ENCODE measurements at places on chromosomes 11 and 22.

- DNase-seq = no peak
Measured at GRCh38 chr11:45173064-45173463, 26.6 kb downstream of the PRDM11 start.

DNA sequence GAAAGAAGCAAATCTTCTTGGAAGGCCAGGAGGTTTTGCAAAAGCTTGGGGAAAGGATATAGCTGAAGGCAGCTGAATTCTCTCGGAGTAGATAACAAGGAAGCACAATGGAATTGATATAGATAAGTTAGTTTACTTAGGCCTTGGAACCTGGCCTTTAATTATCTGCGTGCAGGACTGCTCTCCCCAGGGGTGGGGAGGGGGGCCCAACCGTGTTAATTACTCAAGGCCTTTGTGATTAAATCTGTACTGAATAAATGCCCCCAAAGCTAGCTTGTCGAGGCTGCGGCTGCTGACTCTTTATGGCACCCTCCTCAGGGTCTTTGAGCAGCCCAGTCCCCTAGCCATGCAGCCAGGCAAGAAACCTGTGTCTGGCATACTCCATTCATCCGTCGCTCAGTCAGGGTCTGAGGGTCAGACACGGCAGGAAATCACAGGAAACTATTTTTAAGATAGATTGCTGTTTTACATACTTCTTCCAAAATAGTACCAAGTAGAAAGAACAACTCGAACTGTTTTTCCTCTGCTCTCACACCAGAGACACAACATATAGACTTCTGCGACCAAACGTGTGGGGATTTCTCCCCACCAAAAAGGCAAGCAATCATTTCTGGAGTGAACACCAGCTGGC, 36.5 kb downstream of the MS4A2 start:
- DNase-seq = no peak

GRCh38 chr11:33976495-33977199, 74.9 kb upstream of the CAPRIN1 start:
- DNase-seq = peak; percentile 73

GRCh38 chr11:102384419-102385079, 37.5 kb downstream of the BIRC2 start:
- DNase-seq = no peak

GRCh38 chr22:27133019-27133431, 475.6 kb downstream of the MIAT start:
- no peak for DNase-seq

DNA sequence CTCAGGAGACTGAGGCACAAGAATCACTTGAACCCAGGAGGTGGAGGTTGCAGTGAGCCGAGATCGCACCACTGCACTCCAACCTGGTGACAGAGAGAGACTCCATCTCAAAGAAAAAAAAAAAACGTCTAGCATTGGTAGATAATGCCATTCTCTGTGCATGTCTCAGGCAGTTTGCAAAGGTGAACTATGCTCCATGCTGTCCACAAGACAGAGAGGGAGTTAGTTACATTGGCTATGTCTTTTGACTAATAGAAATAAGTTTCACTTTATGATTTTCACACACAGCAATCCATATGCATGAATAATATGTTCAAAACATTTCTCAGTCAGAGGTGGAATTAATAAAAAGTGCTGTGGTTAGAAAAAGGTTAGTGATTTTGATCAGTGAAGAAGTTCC, 591.4 kb downstream of the ETS1 start:
- no peak for DNase-seq

DNA sequence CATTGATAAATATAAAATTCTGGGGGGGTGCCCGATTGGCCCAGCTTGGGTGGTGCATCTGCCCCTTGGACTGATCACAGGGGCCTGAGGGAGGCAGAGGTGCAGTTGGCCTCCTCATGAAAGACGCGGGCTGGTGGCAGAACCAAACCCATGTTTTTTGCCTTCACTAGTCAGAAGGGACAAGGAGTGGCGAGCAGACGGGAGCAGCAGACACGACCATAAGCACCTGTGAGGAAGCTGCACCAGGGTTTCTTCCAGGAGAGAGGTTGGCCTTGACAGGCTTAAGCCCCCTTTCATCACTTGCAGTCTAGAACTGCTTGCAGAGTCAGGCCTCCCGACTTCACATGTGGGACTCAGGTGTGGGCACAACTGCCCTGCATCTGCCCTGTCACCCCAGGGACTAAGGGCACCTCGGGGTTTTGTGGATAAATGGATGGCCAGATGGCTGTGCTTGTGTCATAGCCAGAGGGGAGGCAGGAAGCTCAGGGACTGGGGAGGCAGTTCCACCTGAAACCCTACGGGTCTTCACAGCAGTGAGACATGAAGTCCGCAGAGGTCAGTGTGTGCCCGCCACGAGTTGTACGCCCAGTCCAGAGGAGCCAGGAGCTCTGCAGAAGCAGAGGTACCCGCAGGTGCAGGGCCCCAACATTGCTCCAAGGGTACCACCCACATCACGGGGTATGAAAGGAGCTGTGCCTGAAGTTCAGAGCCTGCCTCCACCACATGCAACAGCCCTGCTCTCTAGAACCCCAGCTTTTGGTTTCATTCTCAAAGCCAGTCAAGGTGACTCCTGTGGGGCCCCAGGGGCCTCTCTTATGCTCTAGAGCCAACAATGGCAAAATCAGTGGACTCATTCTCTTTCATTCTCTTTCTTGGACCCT, 18.2 kb upstream of the SYT13 start:
- DNase-seq = no peak

GRCh38 chr11:13260201-13260962, 17.2 kb upstream of the BMAL1 start:
- DNase-seq = no peak

GRCh38 chr11:11173316-11174025, 179.6 kb downstream of the CSNK2A3 start:
- DNase-seq = no peak

DNA sequence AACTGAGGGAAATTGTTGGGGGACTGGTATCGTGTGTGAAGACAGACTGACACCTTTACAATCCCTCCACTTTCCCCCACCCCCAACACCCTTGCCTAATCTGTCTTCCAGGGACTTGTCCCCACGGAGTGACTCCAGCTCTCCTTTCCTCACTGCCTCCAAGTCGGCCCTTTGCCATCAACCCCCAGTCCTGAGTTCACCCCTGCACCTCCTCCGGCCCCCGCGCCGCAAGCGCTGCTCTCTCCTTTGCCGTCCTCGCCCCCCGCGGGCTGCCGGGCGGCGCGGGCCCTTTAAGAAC, 183 bp upstream of the ABCG4 start:
- DNase-seq = no peak

DNA sequence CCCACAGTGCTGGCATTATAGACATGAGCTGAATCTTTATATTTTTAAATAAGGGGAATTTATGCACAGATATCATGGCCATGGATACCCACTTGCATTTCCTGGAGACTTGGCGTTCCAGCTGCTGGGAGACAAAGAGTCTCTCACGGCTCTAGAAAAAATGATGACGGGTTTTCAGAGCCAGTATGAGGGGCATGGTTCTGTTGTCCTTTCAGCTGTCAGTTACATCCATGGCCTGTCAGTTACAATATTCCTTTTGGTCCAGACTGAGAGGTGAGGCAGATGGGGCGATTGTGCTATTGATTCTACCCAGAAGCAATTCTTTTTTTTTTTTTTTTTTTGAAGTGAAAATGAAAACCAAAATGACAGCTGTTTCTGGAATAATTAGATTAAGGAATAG, 29.7 kb downstream of the USH1C start:
- no peak for DNase-seq

- DNase-seq = no peak
Measured at GRCh38 chr11:2128130-2128510, 11.1 kb downstream of the IGF2 start.

- DNase-seq = no peak
Measured at GRCh38 chr11:73465023-73465675, 89.0 kb downstream of the RELT start.

DNA sequence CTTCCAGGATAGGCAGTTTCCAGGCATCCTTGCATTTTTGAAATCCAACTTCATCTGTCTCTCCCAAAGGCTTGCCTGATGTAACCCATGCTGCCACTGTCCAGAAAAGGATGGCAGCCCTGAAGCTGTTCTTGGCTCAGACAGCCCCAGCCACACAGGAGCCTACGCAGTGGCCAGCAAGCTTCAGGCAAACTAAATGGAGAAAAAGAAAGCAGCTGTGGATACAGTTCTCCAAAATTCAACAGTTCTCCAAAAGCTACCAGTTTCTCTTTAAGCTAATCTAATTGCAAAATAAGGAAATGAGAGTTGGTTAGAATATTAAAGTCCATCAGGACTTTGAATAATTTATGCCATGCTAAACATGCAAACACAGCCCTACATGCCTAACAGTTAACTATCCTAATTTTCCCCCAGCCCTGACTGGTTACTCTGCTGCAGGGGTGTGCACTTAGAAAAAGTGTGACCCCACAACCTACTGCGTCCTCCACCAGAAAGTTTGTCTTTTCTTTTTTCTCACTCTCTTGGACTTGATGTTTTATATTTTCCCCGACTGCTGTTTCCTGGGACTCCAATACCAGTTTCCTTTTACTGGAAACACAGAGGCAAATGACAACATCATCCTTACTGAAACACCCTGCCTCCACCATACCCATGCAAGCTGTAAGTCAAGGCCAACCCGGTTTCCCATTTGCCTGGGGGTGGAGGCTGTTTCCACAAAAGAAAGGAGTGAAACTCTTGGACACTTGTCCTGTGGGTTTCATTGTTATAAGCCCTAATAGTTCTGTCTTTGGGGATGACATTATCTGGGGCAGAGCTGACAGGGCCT, 69.1 kb upstream of the OR5AN1 start:
- no peak for DNase-seq

DNA sequence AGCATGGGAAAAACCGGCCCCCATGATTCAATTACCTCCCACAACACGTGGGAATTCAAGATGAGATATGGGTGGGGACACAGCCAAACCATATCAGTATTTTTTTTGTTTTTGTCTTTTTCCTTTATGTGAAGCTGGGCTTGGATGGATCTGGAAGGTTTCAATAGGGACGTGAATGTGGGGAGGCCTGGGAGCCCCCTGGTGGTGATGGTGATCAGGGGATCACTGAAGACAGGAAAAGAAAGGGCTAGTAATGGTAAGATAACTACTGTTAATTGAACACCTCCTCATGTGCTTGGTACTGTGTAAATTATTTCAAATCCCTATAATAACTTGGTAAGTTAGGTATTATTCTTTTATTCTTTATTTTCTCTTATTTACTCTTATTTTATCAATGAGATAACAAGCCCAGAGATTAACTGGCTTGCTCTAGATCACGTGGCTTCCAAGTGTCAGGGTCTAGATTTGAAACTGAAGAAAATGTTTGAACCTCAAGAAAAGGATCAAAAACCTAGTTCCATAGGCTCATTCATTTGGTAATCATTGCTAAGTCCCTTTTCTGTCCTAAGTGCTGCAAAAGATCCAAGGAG, 364.2 kb downstream of the TENM4 start:
- peak; percentile 20 for DNase-seq

- DNase-seq = no peak
Measured at GRCh38 chr22:31750365-31751284, 693 bp upstream of the PRR14L start.

- no peak for DNase-seq
Measured at GRCh38 chr11:12840871-12841660, 166.8 kb downstream of the TEAD1 start.

- no peak for DNase-seq
Measured at GRCh38 chr11:30023074-30023473, 6.2 kb upstream of the KCNA4 start.

GRCh38 chr11:124732230-124732629, 7.5 kb upstream of the NRGN start:
- DNase-seq = no peak
